Pons (tissue), 1 donor: ENCODE measurements at places on chromosomes 1 and 21.

DNA sequence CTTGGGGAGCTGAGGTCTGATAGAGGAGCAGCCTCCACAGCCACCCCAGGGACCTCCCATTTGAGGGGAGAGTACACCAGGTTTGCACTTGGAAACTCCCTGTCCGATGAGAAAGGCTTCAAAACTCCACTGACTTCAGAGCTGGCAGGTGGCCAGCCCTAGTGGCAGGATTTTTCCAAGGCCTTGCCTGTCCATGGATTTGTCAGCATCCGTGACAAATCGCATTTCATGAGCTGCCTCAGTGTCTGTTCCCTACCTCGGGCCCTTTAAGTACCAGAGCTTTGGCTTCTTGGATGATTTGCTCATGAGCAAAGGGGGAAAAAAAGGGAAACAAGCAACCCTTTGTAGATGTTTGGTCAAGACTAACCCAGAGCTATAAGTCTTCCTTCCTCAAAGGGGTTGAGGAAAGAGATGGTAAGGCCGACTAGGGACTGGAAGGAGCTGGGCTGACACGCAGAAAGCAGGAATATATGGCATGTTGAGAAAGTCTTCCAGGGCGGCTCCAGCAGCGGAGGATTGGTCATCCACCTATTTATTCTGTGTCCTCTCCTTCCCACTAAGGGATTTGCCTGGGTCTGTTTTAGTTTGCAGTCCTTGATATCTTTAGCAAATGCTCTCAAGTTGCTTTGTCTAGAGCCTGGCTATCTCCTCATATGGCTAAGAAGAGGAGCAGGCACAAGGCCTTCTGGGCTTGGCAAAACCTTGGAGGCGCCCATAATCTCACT is 2.7 kb upstream of the HSPG2 start:
- peak; percentile 81 for DNase-seq

- no peak for DNase-seq
Observed at GRCh38 chr21:15966231-15966630, 236.4 kb downstream of the USP25 start.

DNA sequence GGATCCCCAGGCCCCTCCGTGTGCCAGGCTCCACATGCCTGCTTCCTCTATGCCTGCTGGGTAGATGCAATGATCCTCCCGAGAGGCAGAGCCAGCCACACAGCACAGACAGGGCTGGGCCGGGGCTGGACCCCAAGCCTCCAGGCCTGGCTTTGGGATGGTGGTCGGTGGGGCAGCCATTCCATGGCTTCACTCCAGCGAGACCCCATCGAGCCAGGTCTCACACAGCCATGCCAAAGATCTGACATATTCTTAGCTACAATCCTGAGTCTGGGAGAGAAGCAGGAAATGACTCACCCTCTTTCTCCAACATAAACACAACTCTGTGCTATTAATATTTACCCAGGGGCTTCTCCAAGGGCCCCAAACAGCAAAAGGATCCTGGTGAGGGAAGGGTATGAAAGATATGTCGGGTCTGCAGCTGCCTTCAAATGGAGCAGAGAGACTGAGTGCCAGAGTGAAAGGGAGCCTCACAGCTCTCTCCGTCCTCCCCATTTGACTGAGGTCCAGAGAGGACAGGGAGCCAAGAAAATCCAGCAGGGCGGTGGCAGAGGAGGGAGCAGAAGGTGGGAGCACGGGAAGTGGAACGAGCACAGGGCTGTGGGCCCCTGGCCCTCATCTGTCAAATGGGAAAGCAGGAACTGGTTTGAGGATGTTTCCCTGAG is 639.5 kb downstream of the MATN1 start:
- DNase-seq: no peak

GRCh38 chr1:46558141-46558963 is 6.9 kb upstream of the KNCN start:
- DNase-seq: no peak

DNA sequence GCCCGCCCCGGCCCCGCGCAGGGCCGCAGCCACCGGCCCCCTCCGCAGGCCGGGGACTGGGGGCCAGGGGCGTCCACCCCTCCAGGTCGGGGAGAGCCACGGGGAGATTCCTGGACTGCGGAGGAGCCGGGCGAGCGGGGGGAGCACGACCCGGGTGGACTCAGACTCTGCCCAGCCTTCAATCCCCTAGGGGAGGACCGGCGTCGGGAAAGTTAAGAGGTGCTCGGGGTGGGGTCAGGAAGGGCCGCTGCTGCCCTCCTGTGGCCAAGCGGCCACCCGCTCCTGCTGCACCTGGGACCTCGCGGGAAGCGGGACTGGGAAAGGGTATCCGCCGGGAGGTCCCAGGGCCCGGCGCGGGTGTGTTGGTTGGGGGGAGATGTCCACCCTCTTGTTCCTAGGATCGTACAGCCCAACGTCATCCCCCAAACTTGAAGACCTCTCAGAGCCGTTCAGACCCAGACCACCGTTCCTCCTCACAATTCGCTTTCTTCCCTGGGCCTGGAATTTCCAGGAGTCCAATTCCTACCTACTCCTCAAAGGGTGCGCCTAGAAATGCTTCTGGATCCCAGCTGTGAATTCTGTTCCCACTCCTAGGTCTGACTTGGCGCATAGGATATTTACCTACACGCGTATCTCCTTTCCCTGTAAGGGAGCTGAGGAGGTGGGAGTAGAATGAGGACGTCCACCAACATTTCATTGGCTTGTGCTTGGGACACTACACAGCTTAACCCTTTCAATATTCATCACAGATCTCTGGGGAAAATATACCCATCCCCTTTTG is 484 bp upstream of the RHOC start:
- peak; percentile 75 for DNase-seq

DNA sequence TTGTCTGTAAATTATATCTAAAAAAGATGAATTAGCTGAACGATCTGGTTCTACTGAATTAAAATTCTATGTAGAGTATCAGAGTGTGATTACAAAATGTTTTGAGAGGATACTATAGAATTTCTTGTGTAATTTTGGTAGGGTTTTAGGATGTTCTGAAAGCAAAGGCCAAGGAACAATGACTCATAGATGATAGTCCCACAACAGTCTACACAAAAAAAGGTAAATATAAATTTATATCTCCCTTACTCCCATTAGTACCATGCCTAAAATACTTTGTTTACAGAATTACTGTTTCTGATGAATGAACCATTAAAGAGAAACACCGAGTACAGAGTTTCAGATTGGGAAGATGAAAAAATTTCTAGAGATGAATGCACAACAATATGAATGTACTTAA is 9.5 kb downstream of the EDEM3 start:
- no peak for DNase-seq

GRCh38 chr1:181482521-181483284 is 614 bp upstream of the CACNA1E start:
- DNase-seq: no peak
